Posterior cingulate gyrus (tissue), 11 donors: ENCODE measurements at places on chromosomes 11 and 22.

- DNase-seq, result no peak
Observed at GRCh38 chr11:35658020-35658948, 4.3 kb upstream of the TRIM44 start.

GRCh38 chr22:49554741-49555140 is 272.9 kb downstream of the BRD1 start:
- no peak for DNase-seq

DNA sequence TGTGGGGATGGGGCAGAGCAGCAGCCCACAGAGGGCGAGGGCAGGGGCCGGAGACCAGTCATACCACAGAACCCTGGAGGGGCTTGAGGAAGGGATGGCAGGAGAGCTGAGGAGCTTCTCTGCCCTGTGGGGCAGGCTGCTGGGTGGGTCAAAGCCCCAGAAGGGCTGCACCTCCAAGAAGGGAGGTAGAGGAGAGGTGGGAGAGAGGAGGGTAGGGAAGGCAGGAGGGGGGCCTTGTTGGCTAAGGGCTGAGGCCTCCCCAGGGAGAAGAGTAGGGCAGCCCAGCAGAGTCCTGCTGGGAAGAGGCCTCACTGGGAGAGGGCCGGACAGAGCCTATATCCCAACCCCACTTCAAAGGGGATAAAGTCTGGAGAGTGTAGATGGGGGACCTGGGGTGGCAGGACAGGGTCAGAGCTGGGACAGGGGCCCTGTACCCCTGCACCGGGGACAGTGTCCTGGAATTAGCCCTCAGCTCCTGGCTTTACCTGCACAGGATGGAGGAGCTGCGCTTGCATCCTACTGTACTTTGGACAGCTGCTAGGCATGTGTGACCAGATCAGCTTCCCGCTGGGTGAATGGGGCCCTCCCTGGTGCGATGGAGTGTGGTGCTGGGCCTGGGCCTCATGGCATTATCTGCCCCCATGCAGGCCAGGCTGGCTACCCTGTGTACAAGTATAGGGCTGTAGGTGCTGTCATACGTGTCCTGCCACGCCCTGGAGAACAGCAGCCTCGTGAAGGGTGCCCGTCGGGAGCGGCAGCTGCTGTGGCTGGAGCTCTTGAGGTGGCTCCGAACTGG is 7.3 kb downstream of the DGCR6L start:
- DNase-seq, result peak; percentile 39

- no peak for DNase-seq
Observed at GRCh38 chr11:15901054-15901453, 455.3 kb downstream of the SOX6 start.

DNA sequence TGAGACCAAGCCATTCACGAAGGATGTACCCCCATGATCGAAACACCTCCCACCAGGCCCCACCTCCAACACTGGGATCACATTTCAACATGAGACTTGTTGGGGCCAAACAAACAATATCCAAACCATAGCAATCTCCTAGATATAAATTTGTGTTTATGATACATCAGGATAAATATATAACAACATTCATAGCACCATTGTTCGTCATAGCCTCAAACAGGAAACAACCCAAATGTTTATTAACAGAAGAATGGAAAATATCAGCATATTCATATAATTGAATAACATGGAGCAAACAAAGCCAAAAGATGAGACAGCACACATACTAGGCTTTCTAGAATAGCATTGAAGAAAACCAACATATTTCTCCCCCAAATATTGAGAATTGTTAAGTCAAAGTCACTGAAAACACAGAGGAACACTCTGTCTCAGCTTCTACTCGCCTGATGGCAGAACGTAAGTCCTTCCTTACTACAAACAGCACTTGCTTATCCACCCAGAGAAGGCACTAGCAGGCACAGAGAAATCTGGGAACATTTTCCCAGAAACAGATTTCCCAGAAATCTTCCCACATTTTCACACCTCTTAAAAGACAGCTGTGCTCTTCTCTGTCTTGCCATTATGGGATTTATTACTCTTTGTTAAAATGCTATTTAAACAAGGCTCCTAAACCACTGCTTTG is 8.1 kb upstream of the GDPD4 start:
- DNase-seq, result no peak
